ENCODE measurements at places on chromosomes 16 and 17.

GRCh38 chr17:62739645-62740388 is 68.3 kb downstream of the MARCHF10 start:
- no peak for DNase-seq

DNA sequence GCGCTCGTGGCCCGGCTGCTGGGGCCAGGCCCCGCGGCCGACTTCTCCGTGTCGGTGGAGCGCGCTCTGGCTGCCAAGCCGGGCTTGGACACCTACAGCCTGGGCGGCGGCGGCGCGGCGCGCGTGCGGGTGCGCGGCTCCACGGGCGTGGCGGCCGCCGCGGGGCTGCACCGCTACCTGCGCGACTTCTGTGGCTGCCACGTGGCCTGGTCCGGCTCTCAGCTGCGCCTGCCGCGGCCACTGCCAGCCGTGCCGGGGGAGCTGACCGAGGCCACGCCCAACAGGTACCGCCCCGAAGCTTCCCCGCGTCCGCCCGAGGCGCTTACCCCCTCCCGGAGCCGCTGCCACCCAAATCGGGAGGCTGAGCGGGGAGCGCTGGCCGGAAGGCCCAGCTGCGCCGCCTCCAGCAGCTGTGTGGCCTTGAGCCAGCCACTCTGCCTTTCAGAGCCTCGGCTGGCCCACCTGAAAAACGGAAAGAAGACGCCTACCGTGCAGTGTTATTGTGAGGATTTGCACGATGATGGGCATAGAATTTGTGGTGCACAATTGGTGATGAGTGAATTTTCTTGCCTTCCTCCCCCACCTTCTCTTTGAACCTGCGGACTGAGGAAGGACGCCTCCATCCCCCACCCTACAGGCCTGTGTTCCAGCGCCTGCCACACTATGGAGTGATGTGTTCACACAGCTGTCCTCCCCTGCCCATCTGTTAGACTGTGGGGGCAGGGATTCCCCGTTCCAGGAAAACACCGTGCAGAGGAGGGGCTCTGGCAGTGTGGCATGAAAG is 523 bp downstream of the NAGLU start:
- peak; percentile 57 for DNase-seq

GRCh38 chr17:17985153-17985552 is 12.5 kb downstream of the DRC3 start:
- DNase-seq, result no peak

- no peak for DNase-seq
Observed at GRCh38 chr17:8128125-8128784, 4.3 kb upstream of the HES7 start.

DNA sequence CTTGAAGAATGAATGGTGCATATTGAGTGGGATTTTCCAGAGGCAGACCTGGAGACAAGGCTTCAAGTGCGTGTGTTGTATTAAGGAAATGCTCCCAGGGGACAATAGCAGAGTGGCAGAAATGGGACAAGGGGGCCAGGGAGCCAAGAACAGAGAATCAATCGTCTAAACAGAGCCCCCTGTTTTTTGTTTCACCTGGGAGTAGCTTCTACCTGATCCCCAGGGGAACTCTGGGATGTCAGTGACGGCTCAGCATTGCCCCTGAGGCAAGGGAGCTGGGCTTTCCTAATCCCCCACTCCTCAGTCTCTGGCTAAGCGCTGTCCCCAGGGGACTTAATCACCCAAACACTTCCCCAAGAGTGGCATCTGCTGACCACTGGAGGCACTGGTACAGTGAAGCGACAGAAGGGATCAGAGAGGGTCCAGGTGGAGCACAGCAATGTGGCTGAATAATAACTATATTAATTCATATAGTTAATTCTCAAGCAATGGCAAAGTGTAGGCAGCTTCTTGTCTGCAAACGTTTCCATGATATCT is 35.7 kb upstream of the C16orf78 start:
- no peak for DNase-seq

DNA sequence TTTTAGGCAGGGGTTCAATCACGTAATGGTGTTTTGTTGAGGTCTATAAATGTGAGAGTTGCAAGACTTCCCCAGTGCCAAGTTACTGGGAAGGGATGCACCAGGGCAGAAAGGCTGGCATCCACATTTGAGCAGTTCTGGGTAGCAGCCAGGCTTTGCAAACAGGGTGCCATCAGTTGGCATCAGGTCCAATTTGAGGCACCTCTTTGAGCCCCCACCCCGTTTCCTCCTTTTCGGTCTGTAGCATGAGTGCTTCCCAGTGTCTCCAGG is 142.6 kb upstream of the CACNG5 start:
- no peak for DNase-seq

DNA sequence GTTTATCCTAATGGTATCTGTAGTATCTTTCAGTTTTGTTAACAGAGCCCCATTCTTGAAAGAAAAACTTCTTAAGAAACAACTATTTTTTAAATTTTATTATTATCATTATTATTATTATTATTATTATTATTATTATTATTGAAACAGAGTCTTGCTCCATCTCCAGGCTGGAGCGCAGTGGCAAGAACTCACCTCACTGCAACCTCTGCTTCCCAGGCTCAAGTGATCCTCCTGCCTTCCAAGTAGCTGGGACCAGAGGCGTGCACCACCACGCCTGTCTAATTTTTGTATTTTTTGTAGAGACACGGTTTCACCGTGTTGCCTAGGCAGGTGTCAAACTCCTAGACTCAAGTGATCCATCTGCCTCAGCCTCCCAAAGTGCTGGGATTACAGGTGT is 23.4 kb downstream of the SUPT6H start:
- no peak for DNase-seq

- DNase-seq, result no peak
Observed at GRCh38 chr17:13650096-13650675, 48.5 kb upstream of the HS3ST3A1 start.

GRCh38 chr17:7479213-7480088 is at the start of gene ZBTB4:
ZBTB4 (minus strand) TSS chr17:7479631; CDS start chr17:7466801, 12,830 bp downstream.
- no peak for DNase-seq

DNA sequence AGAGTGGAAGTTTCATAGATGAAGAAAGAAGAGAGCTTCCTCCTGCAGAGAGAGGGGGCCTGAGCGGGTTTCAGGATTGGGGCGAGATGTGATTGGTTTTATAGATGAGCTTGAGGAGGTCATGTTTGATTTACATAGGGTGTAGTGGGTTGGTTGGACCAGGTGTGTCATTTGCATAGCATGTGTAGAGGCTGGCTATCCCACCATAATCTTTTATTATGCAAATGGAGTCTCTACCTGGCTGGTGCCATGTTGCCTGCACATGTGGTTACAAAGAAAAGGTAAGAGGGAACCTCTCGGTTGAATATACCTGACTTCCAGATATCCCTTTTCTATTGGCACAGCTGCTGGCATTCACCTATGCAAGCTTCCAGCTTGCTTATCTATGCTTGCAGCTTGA is 228.1 kb downstream of the BCAS3 start:
- DNase-seq, result no peak

GRCh38 chr16:71672125-71672524 is 46.1 kb downstream of the MARVELD3 start:
- no peak for DNase-seq

- DNase-seq, result no peak
Observed at GRCh38 chr17:2150806-2151205, 95.9 kb downstream of the HIC1 start.

DNA sequence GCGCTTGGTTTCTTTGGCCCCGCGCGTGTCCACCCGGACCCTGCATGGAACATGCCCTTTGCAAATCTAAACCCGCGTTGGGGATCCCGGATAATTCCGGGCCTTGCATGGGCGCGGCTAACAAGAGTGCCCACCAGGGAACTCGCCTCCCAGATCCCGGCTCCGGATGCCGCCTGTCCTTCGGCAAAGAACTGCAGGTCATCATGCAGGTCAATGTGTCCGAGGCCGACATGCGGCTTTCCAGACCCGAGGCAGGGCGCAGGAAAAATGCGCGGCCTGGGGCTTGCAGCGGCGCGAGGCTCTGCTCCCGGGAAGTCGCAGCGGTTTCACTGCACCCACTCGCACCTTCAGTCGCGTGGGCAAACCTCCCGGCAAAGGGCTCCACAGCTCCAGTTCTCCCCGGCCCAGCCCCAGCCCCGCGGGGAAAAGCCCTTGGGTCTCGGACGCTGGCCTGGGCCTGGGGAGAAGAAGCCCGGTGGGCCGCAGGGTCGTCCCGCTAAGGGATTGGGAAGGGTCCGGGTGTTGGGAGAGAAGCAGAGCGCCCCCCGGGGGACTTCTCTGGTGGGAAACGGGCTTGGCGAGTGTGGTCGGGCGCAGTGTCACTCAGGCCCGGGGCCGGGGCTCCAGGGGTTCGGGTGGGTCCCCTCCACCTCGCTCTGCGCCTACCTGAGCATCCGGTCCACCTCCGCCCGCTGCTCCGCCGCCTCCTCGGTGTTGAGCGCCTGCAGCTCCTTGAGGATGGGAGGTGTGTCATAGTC is 805 bp downstream of the HNF1B start:
- DNase-seq, result no peak

- no peak for DNase-seq
Observed at GRCh38 chr16:19753815-19754643, 36.0 kb downstream of the IQCK start.

DNA sequence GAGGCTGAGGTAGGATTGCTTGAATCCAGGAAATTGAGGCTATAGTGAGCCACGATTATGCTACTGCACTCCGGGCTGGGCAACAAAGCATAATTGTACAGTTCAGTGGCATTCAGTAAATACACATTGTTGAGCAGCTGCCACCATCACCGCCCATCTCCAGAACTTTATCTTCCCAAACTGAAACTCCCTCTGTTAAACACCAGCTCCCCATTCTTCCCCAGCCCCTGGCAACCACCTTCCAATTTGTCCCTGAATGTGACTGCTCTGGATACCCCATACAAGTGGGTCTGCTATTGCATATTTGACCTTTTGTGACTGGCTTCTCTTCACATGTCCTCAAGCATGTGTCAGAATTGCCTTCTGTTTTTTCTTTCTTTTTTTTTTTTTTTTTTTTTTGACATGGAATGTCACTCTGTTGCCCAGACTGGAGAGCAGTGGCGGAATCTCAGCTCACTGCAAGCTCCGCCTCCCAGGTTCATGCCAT is 2.9 kb downstream of the RPL38 start:
- no peak for DNase-seq

- no peak for DNase-seq
Observed at GRCh38 chr17:82217120-82217529, 4.5 kb upstream of the CCDC57 start.

- DNase-seq, result no peak
Observed at GRCh38 chr16:9476744-9477143, 385.3 kb downstream of the HAPSTR1 start.

- no peak for DNase-seq
Observed at GRCh38 chr17:42404326-42405055, 16.2 kb upstream of the STAT3 start.

- DNase-seq, result no peak
Observed at GRCh38 chr16:23922406-23922805, 86.6 kb downstream of the PRKCB start.

GRCh38 chr17:30590081-30590733 is 113.0 kb downstream of the GOSR1 start:
- DNase-seq, result no peak

DNA sequence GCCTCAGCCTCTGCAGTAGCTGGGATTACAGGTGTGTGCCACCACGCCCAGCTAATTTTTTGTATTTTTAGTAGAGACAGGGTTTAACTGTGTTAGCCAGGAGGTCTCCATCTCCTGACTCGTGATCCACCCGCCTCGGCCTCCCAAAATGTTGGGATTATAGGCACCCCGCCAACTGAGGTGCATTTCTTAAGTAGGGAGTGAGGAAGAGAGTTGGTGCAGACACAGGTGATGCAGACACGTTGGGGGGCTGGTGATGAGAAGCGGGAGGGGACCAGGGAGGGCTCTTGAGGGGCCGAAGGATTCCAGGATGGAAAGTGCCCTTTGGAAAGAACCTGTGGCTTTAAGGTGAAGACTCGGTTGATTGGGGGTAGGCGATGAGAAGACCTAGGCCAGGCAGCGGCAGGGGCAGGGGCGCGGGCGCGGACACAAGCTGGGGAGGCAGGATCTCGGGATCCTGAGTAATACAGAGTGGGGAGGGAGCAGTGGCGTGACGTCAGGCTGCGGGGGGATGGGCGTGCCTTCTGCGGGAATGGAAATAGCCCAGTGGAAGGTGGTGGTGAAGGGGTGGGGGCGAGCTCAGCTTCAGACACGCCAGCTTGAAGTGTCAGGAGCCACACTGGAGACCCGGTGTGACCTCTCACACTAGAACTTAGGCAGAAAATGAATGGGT is 2.5 kb upstream of the ATP6V0C start:
- no peak for DNase-seq

DNA sequence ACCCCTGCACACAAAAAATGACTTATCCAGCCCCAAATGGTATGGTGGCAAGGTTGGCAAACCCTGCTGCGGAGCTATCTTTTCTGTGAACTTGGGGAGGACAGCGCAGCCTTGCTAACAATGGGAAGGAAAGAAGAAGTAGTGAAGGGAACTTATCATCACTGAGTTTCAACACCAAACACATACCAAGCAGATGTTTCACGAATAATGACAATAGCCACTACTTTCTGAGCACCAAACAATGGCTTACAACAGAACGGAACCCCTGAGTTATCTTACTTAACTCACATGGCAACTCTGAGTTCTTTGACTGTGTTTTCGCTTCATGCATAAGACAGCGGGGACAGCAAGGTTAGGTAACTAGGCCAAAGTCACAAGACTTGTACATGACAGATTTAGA is 148.9 kb downstream of the XYLT1 start:
- DNase-seq, result no peak

DNA sequence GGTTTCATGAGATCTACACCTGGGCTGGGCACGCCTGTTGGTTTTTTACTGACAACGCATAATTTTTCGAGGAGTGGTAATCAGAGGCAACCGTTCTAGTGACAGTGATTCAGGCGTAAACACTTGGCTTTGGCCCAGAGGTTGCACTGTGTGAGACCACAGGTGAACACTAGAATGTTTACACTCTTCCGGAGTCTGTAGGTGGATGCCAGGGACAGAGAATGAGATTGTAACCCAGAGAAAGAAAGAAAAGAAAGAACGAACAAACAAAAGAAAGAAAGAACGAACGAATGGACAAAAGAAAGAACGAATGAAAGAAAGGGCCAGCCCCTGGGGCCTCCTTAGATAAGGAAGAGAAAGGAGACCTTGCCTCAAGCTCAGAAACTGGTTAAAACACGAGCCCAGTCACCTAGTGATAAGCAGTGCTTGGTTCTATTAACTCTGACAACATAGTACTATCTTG is 113.2 kb downstream of the PRKCB start:
- DNase-seq, result no peak

DNA sequence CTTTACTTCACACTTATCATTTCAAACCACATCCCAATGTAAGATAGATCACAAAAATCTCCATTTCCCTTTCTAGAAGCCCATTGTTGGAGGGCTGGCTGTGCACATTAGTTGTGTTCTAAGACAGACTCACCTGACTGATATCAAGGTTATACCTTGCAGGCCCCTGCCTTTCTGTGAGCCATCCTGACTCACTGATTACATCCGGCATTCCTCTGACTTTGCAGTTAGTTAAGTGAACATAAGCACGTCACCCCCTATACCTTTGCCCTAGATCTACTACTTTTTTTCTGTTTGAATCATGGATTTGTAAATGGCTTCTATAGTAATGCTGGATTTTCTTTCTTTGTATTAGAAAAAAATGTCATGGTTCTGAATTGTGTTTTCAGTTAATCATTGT is 78.3 kb downstream of the TANGO6 start:
- DNase-seq, result no peak

- no peak for DNase-seq
Observed at GRCh38 chr17:66021757-66022156, 170.2 kb downstream of the CEP112 start.

- DNase-seq, result no peak
Observed at GRCh38 chr17:30236766-30237165, 1.3 kb upstream of the SLC6A4 start.

Data from NCI-H2107 (cell line).